NCI-H460 (cell line): ENCODE measurements at places on chromosomes 16 and 17.

DNA sequence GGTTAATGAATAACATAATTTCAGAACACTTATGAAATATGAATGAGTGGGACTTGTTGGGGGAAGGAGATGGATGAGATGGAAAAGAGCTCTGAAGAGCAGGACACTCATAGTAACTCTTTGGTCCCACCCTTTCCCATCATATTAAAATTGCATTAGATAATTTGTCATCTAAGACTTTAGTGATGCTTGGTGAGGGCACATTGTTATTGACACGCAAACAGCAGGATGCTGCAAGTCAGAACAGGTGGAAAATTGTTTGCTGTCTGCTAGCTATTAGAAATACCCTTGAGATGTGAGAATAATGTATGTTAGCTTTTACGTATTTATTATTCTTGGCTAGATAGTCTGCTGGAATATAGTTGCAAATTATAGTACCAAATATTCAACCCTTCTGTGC is 75.7 kb downstream of the TANC2 start:
- DNase-seq: no peak

GRCh38 chr17:56653877-56654276 is 60.4 kb downstream of the NOG start:
- DNase-seq: peak; percentile 30

DNA sequence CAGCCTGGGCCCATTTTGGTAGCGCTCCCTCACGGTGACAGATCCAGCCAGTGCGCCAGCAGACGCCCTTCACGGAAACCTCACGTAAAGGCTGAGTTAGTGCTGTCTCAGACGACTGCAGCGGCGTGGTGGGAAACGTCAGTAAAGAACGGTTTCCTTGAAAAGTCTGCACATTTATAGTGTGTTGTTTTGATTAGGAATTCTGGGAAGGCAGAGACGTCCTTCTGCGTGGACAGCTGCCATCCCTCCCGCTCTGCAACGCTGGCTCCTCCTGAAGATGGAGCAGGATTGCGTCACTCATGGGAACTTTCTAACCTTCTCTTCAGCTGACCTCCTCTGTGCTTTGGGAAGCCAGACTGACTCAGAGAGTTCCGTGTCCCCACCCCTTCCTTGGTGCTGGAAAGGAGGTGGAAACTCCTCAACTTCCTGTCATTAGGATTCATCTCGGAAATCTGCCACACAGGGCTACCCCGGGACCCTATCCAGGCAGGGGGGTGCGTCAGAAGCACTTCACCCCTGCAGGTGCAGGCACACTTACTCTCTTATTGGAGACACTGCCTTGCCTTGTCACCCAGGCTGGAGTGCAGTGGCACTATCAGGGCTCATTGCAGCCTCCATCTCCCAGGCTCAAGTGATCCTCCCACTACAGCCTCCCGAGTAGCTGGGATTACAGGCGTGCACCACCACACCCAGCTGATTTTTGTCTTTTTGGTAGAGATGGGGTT is 24.3 kb upstream of the CRISPLD2 start:
- peak; percentile 23 for DNase-seq

- DNase-seq: no peak
Measured at GRCh38 chr17:82548681-82549303, 29.3 kb downstream of the FOXK2 start.

DNA sequence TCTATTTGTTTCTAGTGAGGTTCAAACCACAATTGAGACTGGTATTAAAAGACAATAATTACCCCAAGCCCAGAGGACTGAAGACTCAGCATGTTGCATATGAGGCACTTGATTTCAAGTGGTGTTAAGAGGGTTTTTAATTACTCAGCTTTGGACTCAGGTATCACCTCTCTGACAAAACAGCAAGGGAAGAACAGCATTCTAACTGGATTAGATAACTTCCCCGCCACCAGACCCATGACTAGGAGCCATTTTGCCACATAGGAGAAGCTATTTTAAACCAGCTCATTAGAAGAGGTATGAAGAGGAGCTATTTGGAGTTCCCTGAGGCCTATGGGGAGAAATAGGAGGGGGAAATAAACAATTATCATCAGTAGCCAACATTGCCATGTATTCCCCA is 226.1 kb upstream of the TOX3 start:
- DNase-seq: no peak

- no peak for DNase-seq
Measured at GRCh38 chr16:27566417-27566816, 16.5 kb downstream of the KATNIP start.

GRCh38 chr16:8094696-8095095 is 495.6 kb downstream of the TMEM114 start:
- no peak for DNase-seq

DNA sequence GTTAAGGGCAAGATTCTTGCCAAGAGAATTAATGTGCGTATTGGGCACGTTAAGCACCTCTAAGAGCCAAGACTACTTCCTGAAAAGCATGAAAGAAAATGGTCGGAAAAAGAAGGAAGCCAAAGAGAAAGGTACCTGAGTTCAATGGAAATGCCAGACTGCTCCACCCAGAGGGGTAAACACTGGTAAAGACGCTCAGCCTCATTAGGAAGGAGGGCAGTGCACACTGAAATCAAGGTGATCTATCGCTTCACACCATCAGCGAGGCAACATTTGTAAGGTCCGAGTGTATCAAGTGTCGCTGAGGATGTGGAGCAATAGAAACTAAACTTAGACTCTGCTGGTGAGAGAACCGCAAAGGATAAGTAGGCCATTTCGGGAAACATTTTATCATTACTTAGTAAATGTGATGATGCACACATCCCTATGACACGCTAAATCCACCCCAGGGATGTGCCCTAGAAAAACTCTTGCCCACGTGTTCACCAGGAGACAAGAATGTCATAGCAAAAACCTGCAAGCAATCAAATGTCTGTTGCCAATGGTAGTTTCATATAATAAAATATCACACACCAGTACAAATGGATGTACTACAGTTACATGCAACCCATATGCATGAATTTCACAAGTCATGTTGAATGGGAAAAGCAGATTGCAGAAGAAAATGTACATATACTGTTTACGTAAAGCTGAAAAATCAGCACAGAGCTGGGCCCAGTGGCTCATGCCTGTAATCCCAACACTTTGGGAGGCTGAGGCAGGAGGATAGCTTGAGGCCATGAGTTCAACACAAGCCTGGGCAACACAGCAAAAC is 23.6 kb downstream of the CNTROB start:
- no peak for DNase-seq

DNA sequence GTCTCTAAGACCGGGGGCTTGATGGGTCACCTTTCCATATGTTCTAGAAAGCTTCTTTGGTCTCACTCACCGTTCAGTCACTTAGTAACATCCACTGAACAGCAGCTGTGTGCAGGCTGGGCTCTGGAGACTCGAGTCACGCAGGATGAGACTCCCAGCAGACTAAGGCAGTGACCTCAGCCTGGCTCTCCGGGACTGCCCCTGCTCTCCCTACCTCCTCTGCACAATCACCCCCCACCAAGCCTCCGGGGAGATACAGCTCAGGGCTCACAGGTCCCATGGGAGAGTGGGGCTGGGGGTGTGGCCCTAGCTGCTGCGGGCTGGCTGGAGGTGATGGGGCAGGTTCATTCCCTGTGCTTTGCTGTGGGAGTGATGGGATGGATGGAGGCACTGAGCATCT is 14.1 kb downstream of the FLYWCH2 start:
- no peak for DNase-seq

DNA sequence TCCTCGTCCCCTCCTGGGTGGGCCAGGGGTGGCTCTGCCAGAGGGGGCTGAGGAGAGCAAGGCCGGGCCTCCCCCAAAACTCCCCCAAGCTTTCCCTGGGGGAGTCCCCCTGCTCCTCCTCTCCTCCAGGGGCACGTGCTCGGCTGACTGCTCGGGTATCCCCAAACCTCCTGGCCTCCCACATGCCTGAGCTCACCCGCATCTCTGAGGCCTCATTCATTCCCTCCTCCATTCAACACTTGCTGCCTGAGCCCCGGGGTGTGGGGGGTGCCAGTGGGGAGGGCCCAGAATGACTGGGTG is 83.1 kb downstream of the RTN4RL1 start:
- no peak for DNase-seq

DNA sequence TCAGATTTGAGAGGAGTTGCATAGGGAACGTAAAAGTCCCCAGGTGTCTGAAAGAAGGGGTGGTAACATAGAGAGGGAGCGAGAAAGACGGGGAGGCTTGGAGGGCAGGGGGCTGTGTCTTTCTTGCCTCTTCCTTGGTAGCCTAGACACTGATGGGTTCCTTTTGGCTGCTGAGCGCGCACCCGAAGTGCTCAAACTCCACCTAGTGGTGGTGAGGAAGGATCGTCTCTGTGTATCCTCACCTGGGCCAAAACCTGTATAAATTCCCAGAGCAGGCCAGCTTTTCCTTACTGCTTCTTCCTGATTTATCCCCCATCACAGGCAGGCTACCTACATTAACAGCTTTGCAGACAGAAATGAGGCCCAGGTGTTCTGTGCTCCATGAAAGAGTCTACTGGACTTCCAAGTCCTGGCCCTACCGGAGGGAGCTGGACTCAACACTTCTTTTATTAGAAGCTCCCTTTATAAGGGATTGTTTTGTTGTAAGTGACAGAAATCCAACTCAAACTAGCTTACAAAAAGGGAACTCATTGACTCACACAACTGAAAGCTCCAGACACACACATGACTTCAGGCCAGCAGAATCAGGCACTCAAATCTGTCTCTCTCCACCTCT is 5.5 kb upstream of the SLC25A35 start:
- peak; percentile 71 for DNase-seq

DNA sequence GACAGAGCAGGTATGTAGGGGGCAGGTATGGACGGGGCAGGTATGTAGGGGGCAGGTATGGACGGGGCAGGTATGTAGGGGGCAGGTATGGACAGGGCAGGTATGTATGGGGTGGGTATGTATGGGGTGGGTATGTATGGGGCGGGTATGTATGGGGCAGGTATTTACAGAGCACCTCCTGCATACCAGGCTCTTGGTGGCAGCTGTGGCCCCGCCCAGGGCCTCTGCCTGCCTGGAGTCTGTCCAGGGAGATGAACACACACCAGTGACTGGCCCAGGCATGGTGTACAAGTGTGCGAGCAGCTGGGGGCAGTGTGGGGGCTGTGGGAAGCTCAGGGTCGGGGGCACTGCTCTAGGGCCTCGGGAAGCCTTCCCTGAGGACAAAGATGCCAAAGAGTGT is 4.4 kb downstream of the RPL3L start:
- no peak for DNase-seq

- no peak for DNase-seq
Measured at GRCh38 chr17:76485569-76485968, 15.7 kb downstream of the RHBDF2 start.

- no peak for DNase-seq
Measured at GRCh38 chr17:74123350-74123749, 80.1 kb upstream of the RPL38 start.

DNA sequence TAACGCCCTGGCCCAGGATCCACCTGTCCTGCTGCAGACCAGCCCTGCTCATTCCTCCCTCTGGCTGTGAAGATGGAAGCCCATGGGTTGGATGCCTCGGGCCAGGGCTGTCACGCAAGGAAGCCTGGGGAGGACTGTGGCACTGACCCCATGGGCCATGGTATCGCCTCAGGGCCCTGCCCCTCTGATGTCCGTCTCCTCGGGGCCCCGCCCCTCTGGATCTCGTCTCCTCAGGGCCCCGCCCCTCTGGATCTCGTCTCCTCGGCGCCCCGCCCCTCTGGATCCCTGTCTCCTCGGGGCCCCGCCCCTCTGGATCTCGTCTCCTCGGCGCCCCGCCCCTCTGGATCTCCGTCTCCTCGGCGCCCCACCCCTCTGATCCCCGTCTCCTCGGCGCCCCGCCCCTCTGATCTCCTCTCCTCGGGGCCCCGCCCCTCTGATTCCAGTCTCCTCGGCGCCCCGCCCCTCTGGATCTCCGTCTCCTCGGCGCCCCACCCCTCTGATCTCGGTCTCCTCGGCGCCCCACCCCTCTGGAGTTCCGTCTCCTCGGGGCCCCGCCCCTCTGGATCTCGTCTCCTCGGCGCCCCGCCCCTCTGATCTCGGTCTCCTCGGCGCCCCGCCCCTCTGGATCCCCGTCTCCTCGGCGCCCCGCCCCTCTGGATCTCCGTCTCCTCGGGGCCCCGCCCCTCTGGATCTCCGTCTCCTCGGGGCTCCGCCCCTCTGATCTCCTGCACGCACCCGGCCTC is 24.0 kb downstream of the METRNL start:
- peak; percentile 88 for DNase-seq

- DNase-seq: no peak
Measured at GRCh38 chr17:49148171-49148570, 15.6 kb downstream of the B4GALNT2 start.

DNA sequence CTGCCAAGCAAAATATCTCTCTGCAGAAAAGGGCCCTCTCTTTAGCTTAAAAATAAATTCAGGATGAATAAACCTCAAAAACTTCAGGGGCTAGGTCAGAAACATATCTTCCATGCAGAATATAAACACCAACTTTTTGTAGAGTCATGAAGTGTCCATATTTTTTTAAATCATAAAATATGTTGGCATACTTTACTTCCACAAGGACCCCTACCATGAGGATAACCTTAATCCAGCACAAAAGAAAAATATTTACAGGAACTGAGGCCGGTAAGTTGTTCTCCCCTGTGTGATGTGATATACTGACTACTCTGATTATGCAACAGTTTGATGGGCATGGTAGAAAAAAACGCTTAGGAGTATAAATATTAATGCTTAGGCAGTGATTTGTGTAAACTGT is 264.8 kb upstream of the CDH11 start:
- DNase-seq: no peak

GRCh38 chr17:17103160-17103559 is 60.9 kb downstream of the MPRIP start:
- DNase-seq: no peak

DNA sequence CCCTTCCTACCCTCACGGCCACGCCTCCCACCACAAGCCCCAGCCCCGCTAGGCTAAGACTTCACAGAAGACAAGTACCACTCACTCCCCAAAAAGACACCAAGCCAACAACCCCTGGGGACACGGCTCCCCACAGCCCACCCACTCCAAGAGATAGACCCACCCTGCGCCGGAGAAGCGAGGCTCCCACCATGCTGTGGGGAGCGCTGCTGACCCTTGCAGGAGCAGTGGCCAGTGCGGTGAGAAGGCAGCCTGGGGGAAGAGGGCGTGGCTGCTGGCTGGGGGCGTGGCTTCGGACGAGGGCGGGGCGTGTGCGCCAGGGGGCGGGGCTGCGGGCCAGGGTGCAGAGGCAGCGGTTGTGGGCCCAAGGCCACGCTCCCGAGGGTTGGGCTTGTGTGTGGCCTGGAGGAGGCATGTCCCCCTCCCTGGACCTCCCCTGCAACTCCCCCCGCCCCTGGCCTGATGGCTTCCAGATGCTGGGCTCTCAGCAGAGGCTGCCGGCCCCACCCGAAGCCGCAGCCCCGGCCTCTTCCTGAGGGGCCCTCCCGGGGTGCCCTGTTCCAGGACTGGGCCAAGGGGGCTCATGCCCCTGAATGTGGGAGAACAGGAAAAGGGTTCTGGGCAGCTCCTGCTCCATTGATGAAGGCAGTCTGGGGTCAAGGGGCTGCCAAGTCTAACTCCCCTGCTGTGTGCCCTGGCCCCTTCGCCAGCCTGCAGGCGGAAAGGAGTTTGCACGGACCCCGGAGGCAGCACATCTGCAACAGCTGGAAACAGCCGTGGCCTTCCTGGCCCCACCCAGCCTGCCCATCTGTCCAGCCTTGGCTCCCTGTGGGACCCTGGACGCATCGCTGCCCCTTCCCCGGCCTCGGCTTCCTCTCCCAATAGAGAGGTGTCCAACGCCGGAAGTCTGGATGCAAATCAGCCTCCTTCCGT is 9.1 kb downstream of the TFAP4 start:
- DNase-seq: no peak

- DNase-seq: no peak
Measured at GRCh38 chr17:66085221-66085620, 106.7 kb downstream of the CEP112 start.
